Thoracic aorta (tissue), 2 donors: ENCODE measurements at places on chromosomes 7 and 10. TPM values are rescaled to one million over a fixed set of nuclear protein-coding genes. Genes with fewer than 3 reads are reported as not detected.

Gene PHKG1
- total RNA-seq = 6.0 TPM

Gene MOSPD3
- 29.6 TPM for total RNA-seq

Gene SFTPA1
- not detected for total RNA-seq

Gene STN1
- total RNA-seq = 11.6 TPM

Gene GRK5
- total RNA-seq = 90.2 TPM

Gene ADAM22
- total RNA-seq = 5.4 TPM

Gene ARHGEF35
- total RNA-seq = 1.1 TPM

Gene NPY4R
- total RNA-seq = not detected

Gene MSMB
- not detected for total RNA-seq

DNA sequence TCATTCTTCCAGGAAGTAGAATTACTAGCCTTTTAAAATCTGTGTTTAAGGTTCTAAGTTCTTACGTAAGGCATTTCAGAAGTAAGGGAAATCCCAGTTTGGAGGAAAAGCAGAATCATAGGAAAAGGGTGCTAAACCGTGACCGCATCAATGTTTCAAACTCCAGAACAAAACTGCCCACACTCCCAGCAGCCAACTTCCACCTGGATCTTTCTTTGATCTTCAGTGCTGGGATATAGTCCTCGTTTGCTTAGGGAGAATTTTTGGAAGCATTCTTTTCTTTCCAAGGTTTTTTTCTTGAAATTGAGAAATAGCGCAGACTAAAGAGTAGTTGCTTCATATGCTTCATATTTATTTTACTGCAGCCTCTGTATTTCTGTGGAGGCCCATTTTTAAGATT, 8.9 kb downstream of the PROSER2 start:
- H3K4me1 ChIP-seq = no peaks in the 10 kb centered on the region
- H3K4me3 ChIP-seq = no peak overlapping the region
- no peaks in the 10 kb centered on the region for H3K27me3 ChIP-seq
- DNase-seq = no peak
- no peaks in the 10 kb centered on the region for H3K36me3 ChIP-seq

GRCh38 chr10:9807846-9808245, 1209.8 kb upstream of the CELF2 start:
- no peak overlapping the region for H3K27ac ChIP-seq
- H3K27me3 ChIP-seq = no peaks in the 10 kb centered on the region
- no peak overlapping the region for H3K4me3 ChIP-seq
- no peaks in the 10 kb centered on the region for H3K4me1 ChIP-seq
- no peaks in the 10 kb centered on the region for H3K36me3 ChIP-seq
- no peak for DNase-seq

DNA sequence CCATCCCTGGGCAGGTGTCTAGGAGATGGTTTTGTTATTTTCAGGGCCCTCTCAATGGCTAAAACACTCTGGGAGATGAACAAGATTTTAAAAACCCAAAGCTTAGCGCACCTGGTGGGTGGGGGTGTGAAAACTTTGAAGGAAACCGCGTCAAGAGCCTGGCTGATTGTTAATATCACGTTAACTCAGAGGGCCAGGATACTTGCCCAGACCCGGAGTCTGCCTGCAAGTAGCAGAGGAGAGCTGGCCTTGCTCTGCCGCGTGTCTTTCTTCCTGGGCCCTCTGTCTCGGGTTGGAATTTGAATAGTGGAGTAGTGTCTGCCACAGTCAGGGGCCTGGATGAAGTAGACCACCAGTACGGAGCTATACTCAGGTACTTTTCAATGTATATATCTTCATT, 1.1 kb downstream of the MGMT start:
- H3K27ac ChIP-seq = no peak overlapping the region
- peaks cover 4% of the 10 kb centered on the region for H3K36me3 ChIP-seq
- no peaks in the 10 kb centered on the region for H3K27me3 ChIP-seq
- DNase-seq = no peak
- H3K4me1 ChIP-seq = peaks cover 9% of the 10 kb centered on the region
- no peak overlapping the region for H3K4me3 ChIP-seq

DNA sequence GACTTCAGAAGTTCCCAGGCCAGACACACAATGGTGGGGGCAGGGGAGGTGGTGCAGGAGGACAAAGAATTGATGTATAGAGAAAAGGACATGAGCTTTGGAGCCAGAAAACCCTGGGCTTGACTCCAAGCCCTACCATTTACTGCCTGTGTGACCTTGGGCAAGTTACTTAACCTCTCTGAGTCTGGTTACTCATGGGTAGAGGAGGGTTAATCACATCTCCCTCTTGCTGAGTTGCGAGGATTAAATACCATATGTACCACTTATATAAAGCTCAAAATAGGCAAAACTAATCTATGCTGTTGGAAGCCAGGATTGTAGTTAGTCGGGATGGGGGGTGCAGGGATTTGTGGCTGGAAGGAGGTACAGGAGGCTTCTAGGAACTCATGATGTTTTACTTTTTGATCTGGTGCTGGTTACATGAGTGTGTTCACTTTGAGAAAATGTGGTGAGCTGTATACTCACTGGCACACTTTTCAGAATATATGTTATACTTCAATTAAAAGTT, 106.8 kb downstream of the SLIT1 start:
- peaks cover 3% of the 10 kb centered on the region for H3K27me3 ChIP-seq
- no peak for DNase-seq
- no peak overlapping the region for H3K4me3 ChIP-seq
- H3K4me1 ChIP-seq = no peaks in the 10 kb centered on the region
- H3K27ac ChIP-seq = no peak overlapping the region

GRCh38 chr10:63068246-63068645, 64.9 kb upstream of the NRBF2 start:
- H3K4me1 ChIP-seq = no peaks in the 10 kb centered on the region
- DNase-seq = no peak
- no peak overlapping the region for H3K4me3 ChIP-seq
- H3K27ac ChIP-seq = no peak overlapping the region
- H3K27me3 ChIP-seq = no peaks in the 10 kb centered on the region
- H3K36me3 ChIP-seq = no peaks in the 10 kb centered on the region

DNA sequence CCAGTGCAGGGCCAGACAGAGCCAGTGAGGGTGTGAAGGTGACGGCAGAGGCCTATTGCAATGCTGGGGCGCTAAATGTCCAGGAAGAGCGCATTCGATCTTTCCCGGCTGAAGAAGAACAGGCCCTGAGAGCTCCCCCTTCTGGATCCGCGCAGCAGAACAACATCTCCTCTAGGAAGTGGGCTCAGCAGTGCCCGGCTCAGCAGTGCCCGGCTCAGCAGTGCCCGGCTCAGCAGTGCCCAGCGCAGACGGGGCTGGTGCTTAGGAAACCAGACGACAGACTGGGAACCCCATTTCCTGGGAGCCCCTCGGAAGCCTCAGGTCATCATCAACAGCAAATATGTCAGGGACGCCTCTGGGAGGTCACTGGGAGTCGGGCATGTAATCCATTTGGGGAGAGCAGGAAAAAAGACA, 4.7 kb upstream of the NOS3 start:
- H3K27me3 ChIP-seq = no peaks in the 10 kb centered on the region
- H3K27ac ChIP-seq = no peak overlapping the region
- no peaks in the 10 kb centered on the region for H3K4me1 ChIP-seq
- no peaks in the 10 kb centered on the region for H3K36me3 ChIP-seq
- no peak overlapping the region for H3K4me3 ChIP-seq
- DNase-seq = no peak

GRCh38 chr10:119113751-119114732, 10.1 kb downstream of the DENND10 start:
- H3K27me3 ChIP-seq = no peaks in the 10 kb centered on the region
- no peak overlapping the region for H3K27ac ChIP-seq
- H3K36me3 ChIP-seq = peaks cover 32% of the 10 kb centered on the region
- H3K4me1 ChIP-seq = no peaks in the 10 kb centered on the region
- no peak for DNase-seq

GRCh38 chr7:113548561-113548960, 370.2 kb downstream of the PPP1R3A start:
- no peak overlapping the region for H3K27ac ChIP-seq
- no peak overlapping the region for H3K4me3 ChIP-seq
- H3K36me3 ChIP-seq = no peaks in the 10 kb centered on the region
- H3K4me1 ChIP-seq = no peaks in the 10 kb centered on the region
- DNase-seq = no peak

- peaks cover 22% of the 10 kb centered on the region for H3K4me1 ChIP-seq
- no peak for DNase-seq
- no peak overlapping the region for H3K4me3 ChIP-seq
Observed at GRCh38 chr10:78859266-78859665, 209.5 kb upstream of the ZMIZ1 start.

DNA sequence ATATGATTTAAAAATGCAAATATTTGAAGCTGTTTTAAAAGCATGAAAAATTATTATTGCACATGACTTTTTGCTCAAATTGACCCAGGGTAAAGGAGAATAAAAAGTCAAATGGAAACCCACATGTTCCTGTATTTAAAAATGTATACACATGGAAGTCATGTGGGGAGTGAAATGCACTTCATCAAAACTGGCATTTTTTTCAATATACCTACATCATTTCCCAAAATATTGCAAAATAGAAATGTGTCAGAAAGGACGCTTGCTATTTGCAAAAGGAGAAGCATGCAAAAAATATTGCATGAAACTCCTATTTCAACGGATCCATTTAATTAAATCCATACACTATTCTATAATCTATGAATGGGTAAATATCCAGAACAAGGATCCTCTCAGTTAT, 117.0 kb downstream of the POU6F2 start:
- DNase-seq = no peak
- H3K27ac ChIP-seq = no peak overlapping the region
- H3K4me3 ChIP-seq = no peak overlapping the region
- no peaks in the 10 kb centered on the region for H3K27me3 ChIP-seq
- no peaks in the 10 kb centered on the region for H3K36me3 ChIP-seq

GRCh38 chr10:118737603-118738302, 17.0 kb downstream of the CACUL1 start:
- H3K4me3 ChIP-seq = no peak overlapping the region
- H3K36me3 ChIP-seq = no peaks in the 10 kb centered on the region
- H3K27me3 ChIP-seq = no peaks in the 10 kb centered on the region
- H3K4me1 ChIP-seq = peaks cover 82% of the 10 kb centered on the region
- no peak for DNase-seq

- H3K4me1 ChIP-seq = no peaks in the 10 kb centered on the region
- no peaks in the 10 kb centered on the region for H3K27me3 ChIP-seq
- no peaks in the 10 kb centered on the region for H3K36me3 ChIP-seq
- no peak for DNase-seq
Observed at GRCh38 chr10:1517684-1518083, 219.6 kb downstream of the ADARB2 start.

GRCh38 chr7:29105752-29106668, 40.3 kb downstream of the CPVL start:
- no peak overlapping the region for H3K27ac ChIP-seq
- DNase-seq = no peak
- H3K36me3 ChIP-seq = no peaks in the 10 kb centered on the region

DNA sequence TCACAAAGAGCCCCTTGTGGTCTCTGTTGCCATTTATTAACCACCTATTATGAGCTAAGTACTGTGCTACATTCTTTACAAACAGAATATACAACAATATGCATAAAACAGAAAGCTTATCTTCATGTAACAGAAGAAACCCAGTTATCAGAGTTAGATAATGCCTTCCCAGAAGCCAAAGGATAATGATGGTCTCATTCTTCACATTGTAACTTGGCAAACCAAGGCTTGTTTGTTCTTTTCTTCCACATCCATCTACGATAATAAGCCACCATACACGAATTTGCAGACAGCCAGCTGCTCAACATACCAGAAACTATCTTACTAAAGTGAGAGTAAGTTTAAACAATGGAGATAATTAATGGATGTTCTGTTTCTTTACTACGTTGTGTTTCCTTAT, 127.6 kb downstream of the NEBL start:
- DNase-seq = no peak
- peaks cover 5% of the 10 kb centered on the region for H3K4me1 ChIP-seq
- H3K36me3 ChIP-seq = no peaks in the 10 kb centered on the region
- H3K27me3 ChIP-seq = no peaks in the 10 kb centered on the region
- H3K27ac ChIP-seq = no peak overlapping the region
- H3K4me3 ChIP-seq = no peak overlapping the region

DNA sequence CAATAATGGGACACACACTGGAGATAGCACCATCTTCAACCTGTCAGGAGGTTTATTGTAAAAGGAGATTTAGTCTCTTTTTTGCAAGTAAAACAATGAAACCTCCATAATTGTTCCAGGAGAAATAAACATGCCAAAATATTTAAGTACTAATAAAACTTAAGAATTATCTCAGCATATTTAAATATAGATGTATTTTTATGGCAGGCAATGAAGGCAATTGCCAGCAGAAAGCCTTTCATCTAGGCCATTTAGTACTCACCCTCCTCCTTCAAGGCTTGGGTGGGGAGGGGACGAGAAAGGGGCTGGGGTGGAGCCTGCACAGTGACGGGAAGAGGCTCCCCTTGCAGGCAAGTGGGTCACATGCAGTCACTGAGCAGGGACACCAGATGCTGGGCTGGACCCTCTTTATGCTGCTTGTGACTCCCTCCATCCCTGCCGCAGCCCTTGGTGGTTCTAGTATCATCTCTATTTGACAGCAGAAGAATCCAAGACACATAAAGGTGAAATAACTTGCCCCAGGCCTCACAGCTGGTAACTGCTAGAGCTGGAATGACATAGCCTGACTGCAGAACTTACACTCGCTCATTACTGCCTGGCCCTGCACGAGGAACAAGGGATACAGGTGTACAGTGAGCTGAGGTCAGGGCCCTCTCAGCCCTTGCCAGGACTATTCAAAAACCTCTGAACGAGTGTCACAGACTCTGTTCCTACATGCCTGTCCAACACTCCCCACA, 449.5 kb upstream of the ZMIZ1 start:
- H3K27ac ChIP-seq = no peak overlapping the region
- H3K4me1 ChIP-seq = no peaks in the 10 kb centered on the region
- DNase-seq = no peak
- no peak overlapping the region for H3K4me3 ChIP-seq
- H3K27me3 ChIP-seq = no peaks in the 10 kb centered on the region

- no peaks in the 10 kb centered on the region for H3K4me1 ChIP-seq
- no peak overlapping the region for H3K27ac ChIP-seq
- no peak overlapping the region for H3K4me3 ChIP-seq
- no peak for DNase-seq
- no peaks in the 10 kb centered on the region for H3K27me3 ChIP-seq
Observed at GRCh38 chr7:100400656-100401055, 27.4 kb downstream of the PILRA start.

GRCh38 chr7:159063046-159063840, 81.4 kb downstream of the VIPR2 start:
- peaks cover 6% of the 10 kb centered on the region for H3K4me1 ChIP-seq
- no peak overlapping the region for H3K27ac ChIP-seq
- no peak overlapping the region for H3K4me3 ChIP-seq
- no peak for DNase-seq
